ENCODE measurements at places on chromosomes 11 and 22. TPM values are rescaled to one million over a fixed set of nuclear protein-coding genes. Genes with fewer than 3 reads are reported as not detected.

The CHRM4 gene
- total RNA-seq, result 1.0 TPM

The DGAT2 gene
- 2.6 TPM for total RNA-seq

The FERMT3 gene
- total RNA-seq, result 6.6 TPM

The ASPHD2 gene
- total RNA-seq, result 8.5 TPM

The TMEM86A gene
- 2.3 TPM for total RNA-seq

The BTG4 gene
- total RNA-seq, result not detected

The TYR gene
- total RNA-seq, result not detected

The TMEM45B gene
- 0.35 TPM for total RNA-seq

The P2RX6 gene
- total RNA-seq, result not detected

The ADAMTS15 gene
- 1.5 TPM for total RNA-seq

The MPEG1 gene
- not detected for total RNA-seq

The LINC01488 gene
- total RNA-seq, result not detected

The HTR3A gene
- total RNA-seq, result 4.1 TPM

The PTPMT1 gene
- total RNA-seq, result 72.9 TPM

The MS4A7 gene
- total RNA-seq, result not detected

The TESMIN gene
- total RNA-seq, result 45.2 TPM

The FAT3 gene
- total RNA-seq, result 19.1 TPM

The TRIM6 gene
- 14.1 TPM for total RNA-seq

The NPAS4 gene
- 1.6 TPM for total RNA-seq

The MB gene
- total RNA-seq, result 0.29 TPM

The B3GAT3 gene
- total RNA-seq, result 30.8 TPM

The ALDH3B1 gene
- total RNA-seq, result not detected

The GNAZ gene
- 5.0 TPM for total RNA-seq

The CNIH2 gene
- total RNA-seq, result 11.8 TPM

The SLC15A3 gene
- 7.0 TPM for total RNA-seq

The SLC22A6 gene
- total RNA-seq, result not detected

The SMC1B gene
- total RNA-seq, result not detected

The C11orf97 gene
- total RNA-seq, result not detected

The TEX12 gene
- total RNA-seq, result 0.31 TPM

The DEUP1 gene
- not detected for total RNA-seq

The BET1L gene
- 49.4 TPM for total RNA-seq

The IFITM10 gene
- total RNA-seq, result 0.77 TPM

The OR51B2 gene
- not detected for total RNA-seq

The KRTAP5-6 gene
- not detected for total RNA-seq

Data from H9 (cell line).